ENCODE measurements at places on chromosomes 4 and X. TPM values are rescaled to one million over a fixed set of nuclear protein-coding genes. Genes with fewer than 3 reads are reported as not detected.

The MFAP3L gene
- total RNA-seq = 4.0 TPM

- no peak for DNase-seq
Observed at GRCh38 chr4:88527787-88528186, 4.2 kb upstream of the PYURF start.

DNA sequence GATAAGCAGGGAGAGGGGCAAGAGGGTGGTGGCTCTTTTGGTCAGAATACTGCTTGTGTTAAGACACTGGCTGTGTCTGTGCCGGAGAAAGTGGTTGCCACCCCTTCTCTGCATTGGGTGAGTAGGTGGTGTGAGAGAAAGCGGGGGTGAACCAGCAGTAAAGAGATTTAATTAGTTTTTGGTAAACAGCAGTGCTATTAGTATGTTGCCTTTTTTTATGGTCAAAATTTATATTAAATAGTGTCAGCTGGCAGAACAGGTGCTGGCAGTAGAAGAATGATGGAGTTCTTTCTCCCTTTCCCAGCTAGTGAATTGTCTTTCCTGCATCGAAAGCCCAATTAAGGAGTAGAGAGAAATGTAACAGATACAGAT is 181.6 kb downstream of the LARP7 start:
- DNase-seq = no peak

- DNase-seq = no peak
Observed at GRCh38 chrX:152865232-152865920, 32.5 kb upstream of the ZNF185 start.

DNA sequence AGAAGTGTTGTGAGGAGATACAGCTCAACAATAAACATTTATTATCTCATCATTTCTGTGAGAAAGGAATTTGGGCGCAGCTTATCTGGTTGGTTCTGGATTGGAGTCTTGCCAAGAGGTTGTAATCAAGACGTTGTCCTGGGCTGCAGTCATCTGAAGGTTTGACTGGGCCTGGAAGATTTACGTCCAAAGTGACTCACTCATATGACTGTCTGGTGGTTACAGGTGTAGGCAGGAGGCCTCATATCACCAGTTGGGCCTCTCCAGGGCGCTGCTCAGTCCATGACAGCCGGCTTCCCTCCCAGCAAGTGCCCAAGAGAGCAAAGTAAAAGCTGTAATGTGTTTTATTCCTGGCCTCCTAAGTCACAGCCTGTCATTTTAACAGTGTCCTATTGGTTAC is 106.3 kb downstream of the USP46 start:
- DNase-seq = no peak

GRCh38 chrX:35841872-35842271 is 43.7 kb downstream of the MAGEB16 start:
- DNase-seq = no peak

Measured in omental fat pad (tissue), 4 donors.